ENCODE measurements at places on chromosomes 3 and 15. TPM values are rescaled to one million over a fixed set of nuclear protein-coding genes. Genes with fewer than 3 reads are reported as not detected.

TRPM1 gene
- not detected for total RNA-seq

CADM2 gene
- total RNA-seq = 9.3 TPM

TMEM108 gene
- total RNA-seq = 0.11 TPM

U2SURP gene
- 53.8 TPM for total RNA-seq

DUOXA2 gene
- not detected for total RNA-seq

SKOR1 gene
- 0.79 TPM for total RNA-seq

GUCA1C gene
- total RNA-seq = not detected

CPLX3 gene
- not detected for total RNA-seq

PLCB2 gene
- 1.2 TPM for total RNA-seq

LEKR1 gene
- total RNA-seq = 1.4 TPM

AGBL1 gene
- not detected for total RNA-seq

SPATA12 gene
- total RNA-seq = not detected

GOLGA8H gene
- total RNA-seq = under 0.01 TPM

ACKR2 gene
- total RNA-seq = 83.1 TPM

COL6A5 gene
- not detected for total RNA-seq

GRM7 gene
- not detected for total RNA-seq

HHLA2 gene
- total RNA-seq = under 0.01 TPM

GOLGA8R gene
- total RNA-seq = 6.7 TPM

SLC33A1 gene
- total RNA-seq = 61.6 TPM

LTK gene
- under 0.01 TPM for total RNA-seq

P2RY12 gene
- not detected for total RNA-seq

FLNB gene
- total RNA-seq = 1,199 TPM

ALAS1 gene
- total RNA-seq = 34.3 TPM

RETNLB gene
- total RNA-seq = not detected

ESYT3 gene
- 8.5 TPM for total RNA-seq

KLHDC8B gene
- total RNA-seq = 93.8 TPM

TBC1D23 gene
- 36.5 TPM for total RNA-seq

GPR171 gene
- total RNA-seq = not detected

Measured in placental epithelial cell (primary cell).